AG20443 (cell line): ENCODE measurements at places on chromosomes 3 and 15.

DNA sequence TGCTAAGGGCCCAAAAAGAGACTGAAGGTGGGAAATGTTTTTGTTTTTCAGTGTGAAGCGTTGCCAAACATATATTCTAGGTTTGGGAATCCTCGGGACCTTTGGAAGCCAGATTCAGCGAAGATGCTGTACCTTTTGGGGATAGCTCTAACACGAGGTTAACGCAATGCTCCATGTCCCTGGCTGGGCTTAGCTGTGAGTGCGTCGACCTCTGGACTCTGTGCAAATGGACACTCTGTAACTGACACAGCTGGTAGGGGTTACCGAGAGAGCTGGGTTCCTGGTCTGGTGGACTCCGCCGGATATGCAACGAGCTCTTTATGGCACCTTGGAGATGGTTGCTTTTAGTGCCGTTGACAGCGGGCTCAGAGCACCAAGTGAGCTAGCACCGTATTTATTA lies 724 bp upstream of the SH3GL3 start:
- no peak for DNase-seq

GRCh38 chr3:14718539-14718938 lies 43.6 kb downstream of the C3orf20 start:
- no peak for DNase-seq

DNA sequence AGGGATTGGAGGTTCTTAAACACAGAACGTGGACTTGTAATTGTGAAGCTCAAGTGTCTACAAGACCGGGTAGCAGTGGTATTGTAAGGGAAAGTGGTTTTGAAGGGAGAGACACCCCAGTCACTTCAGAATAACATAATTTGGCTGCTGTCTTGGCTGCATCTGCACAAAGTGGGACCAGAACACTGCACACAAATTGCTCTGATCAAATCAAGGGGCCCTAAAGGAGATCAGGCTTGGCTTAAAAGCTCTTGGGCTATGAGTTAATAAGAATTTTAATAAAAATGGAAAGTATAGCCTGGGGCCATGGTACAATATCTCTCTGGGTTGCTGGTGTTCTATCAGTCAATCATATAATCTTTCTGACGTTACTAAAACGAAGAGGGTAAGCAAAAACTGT lies 356.1 kb upstream of the ICE2 start:
- no peak for DNase-seq

GRCh38 chr3:81472600-81473362 lies 288.7 kb downstream of the GBE1 start:
- DNase-seq = no peak

- DNase-seq = no peak
These were observed 5.0 kb downstream of the AMOTL2 start for GRCh38 chr3:134369231-134369741.
